Tibial artery (tissue), 4 donors: ENCODE measurements at places on chromosomes 7 and 10.
A peak's percentile ranks its signal among the peaks of the same experiment; 100 is the strongest.

- DNase-seq = no peak
These were observed 193.8 kb upstream of the KLF6 start for GRCh38 chr10:3978761-3979160.

- no peak for DNase-seq
These were observed 1.4 kb downstream of the FZD1 start for GRCh38 chr7:91265693-91266066.

DNA sequence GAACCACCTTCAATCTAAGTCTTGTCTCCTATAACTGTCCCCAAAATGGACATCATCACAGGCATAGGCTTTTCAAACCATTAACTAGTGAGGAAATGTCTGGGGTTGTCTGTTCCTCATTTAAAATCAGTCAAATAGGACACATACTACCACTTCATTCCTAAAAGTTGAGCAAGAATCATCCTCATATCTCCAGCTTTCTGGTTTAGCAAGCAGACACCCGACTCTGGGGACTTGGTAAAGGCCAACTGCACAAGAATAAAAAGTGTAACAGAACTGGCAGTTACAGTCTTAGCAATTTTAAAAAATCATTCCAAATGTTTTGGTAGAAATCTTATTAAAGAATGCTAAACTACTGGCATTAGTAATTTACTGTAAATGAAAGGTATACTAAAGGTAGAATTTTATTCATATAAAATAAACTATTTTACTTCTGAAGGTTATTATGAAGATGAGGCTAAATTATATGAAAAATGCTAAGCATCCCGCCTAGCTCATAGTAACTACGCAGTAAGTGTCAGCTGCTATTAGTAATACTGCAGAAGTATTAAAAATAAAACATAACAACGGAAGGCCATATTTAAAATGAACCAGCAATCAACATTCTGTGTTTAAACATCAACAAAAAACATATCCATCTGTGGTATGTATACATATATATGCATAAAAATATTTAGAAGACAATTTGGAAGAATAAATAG is 60.8 kb downstream of the ZNF438 start:
- no peak for DNase-seq

DNA sequence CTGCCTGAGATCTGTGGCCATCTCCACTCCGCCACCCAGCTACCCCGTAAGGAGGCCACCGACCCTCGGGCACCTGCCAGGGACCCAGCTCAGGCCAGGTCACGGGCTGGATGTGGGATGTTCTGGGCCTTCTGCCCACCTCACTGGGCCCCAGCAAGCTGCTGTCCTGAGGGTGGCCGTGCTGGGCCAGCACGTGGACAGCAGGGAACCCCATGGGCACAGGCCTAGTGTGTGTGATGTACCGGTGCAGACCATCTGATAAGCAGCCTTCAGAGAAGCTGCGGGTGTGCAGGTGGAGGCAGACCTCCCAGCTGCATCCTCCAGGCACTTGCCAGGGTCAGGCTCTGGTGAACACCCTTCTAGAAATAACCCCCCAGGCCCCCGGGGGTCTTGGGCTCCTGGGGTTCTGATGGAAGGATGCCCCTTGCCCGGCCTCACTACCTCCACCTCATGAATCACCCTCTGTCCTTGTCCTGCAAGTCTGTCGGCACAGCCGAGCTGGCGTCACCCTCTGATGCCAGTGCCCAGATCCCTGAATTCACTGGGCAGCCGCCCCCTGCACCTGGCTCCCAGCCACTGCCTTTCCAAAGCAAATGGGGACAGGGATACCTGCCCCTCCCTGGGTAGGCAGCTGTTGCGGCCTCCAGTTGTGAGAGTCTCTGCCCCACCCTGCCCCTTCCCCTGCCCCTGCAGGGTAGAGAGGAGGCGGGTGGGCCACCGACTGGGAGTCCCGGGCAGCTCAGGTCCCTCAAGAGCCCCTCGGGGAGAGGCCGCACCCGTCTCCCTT is 139.8 kb downstream of the FAM53B start:
- DNase-seq = no peak

DNA sequence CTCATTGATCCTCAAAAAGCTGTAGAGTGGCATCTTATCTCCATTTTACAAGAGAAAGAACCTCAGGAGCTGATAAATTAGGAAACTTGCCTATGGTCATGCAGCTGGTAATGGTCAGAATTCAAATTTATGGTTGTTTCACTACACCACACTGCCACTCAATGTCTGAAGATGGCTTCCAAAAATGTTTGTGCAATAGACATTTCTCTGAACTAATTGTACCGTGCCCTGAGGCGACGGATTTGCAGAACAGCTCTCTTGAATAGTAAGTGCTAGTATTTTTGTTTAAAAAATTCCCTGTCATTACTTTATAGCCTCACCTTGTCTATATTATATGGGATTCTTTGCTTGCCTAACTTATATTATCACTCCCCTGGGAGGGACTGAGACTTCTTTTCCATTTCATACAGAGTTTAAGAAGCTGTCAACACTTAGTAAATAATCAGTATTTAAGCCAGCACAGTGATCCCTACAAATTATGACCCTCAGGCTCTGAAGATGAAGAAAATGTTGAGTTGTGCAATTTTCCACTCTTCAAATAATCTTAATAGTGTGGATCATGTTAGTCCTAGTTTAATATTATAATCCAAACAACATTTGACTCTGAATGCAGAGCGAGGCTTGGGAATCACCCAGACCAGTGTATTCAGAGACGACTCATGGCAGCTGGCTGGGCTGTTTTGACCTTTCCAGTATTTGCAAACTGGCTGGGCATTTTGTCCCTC is 346.6 kb downstream of the PTEN start:
- DNase-seq = no peak

DNA sequence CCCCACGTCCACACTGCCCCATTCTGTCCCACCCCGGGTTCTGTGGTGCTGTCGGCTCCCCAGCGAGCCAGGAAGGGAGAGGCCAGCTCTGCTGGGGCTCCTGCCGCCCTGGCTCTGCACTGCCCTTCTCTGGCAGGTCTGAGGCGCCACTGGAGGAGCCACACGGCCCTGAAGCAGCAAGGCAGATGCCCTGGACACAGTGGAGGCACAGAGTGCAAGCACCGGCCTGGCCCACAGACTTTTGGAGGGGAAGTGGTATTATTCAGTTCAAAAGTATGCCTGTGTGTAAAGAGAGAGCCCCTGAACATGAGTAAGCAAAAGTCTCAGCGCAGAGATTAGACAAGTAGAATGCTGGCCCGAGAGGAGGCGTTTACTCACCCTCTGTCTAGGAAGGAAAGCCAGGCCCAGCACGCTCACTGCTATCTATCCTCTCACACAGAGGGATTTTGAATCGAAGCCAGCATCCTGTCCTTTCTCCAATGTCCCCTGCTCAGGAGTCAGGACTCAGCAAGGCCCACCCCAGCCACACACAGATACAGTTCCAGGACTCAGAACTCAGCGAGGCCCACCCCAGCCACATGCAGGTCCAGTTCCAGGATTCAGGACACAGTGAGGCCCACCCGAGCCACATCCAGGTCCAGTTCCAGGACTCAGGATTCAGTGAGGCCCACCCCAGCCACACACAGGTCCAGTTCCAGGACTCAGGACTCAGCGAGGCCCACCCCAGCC is 115.0 kb downstream of the EGFR start:
- peak; percentile 50 for DNase-seq

GRCh38 chr10:124002391-124003069 is 90.9 kb downstream of the CHST15 start:
- no peak for DNase-seq

DNA sequence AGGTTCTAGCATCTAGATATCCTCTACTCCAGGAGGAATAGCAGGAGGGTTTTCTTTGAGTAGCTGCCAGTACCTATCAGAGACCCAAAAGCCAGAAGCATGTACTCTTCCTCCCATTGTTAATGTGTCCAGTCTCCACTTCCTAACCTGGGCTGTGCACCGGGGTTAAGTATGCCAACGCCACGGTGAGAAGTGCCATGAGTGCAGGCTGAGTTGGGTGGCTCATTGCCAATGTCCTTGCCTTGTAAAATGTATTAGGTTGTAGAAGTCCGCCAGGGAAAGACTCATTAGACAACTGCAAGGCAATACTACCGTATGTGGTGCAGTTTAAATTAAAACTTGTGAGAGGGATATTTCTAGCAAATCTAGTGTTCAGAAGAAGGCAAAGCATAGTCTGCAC is 55.0 kb upstream of the PRR15 start:
- DNase-seq = no peak

- DNase-seq = no peak
These were observed 268.3 kb downstream of the GRID1 start for GRCh38 chr10:86098187-86098881.

- peak; percentile 66 for DNase-seq
These were observed 28.5 kb downstream of the GET4 start for GRCh38 chr7:904847-905246.

GRCh38 chr7:84783141-84783778 is 403.6 kb downstream of the SEMA3D start:
- DNase-seq = no peak

DNA sequence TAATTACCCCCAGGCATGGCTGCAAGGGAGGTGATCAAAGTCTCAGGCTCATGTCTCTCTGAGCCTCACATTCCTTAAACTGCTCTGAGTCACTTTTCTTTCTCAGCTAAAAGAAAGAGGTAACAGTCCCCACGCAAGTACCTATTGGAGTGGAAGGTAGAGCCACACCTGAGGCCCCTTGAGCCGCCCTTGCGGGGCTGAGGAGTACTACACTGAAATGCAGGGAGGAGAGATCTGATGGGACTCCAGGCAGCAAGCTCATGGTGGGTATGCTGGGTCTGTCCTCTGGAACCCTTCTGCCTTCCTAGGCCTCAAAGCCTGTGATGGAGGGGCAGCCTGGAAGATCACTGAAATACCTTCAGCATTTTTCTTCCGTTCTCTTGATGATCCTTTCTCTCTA is 960.0 kb downstream of the DNAJB9 start:
- DNase-seq = no peak

- no peak for DNase-seq
These were observed 1014.7 kb downstream of the NRG3 start for GRCh38 chr10:82889728-82890127.

DNA sequence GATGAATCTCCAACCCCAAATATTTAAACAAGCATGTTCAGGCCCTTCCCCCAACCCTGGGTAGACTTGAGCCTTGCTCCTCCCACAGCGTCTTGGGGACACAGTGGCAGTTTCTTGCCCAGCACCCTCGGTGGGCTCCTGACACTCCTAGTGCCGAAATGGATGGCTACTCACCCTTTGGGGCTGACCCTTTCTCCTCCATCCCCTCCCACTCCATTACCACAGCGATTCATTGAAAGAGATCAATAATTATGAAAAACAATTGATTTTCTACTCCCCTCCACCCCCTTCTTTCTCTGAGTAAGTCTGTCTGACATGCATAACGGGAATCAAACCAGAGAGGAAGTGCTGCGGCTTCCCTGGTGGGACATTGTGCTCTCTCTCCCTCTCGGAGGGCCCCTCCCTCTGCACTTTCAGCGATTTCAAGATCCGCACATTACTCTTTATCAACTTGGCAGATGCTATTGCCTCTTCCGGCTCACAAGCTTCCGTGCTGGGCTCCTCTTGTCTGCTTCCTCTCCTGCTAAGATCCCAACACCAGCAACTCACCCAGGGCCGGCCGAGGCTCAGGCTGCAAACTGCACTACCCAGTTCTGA is 79.0 kb upstream of the PLXNA4 start:
- peak; percentile 76 for DNase-seq

GRCh38 chr10:78313636-78314035 is 280.0 kb downstream of the RPS24 start:
- no peak for DNase-seq

DNA sequence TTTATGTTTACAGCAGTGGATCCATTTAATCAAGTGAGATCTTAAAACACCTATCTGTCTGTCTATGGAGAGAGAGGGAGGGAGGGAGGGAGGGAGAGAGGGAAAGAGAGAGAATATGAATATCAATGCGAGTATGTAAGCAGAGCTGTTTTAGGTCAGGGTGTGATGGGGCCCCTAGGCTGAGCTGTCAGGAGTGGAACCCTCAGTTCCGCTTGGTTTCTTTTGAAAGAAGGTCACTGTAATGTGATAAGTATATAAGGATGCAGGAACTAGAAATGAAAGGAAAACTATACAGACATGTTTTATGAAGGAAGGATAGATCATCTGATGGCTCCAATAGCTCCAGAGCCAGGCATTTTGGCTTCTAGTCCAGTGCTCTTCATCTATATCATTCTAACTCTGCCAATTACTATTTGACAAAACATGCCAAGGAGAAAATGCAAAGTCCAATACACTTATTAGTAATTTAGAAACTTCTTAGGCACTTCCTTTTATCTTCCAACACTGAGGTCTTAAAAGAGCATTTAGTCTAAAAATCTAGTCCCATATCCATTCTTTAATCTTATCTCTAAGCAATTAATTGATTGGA is 70.3 kb downstream of the NRCAM start:
- no peak for DNase-seq

DNA sequence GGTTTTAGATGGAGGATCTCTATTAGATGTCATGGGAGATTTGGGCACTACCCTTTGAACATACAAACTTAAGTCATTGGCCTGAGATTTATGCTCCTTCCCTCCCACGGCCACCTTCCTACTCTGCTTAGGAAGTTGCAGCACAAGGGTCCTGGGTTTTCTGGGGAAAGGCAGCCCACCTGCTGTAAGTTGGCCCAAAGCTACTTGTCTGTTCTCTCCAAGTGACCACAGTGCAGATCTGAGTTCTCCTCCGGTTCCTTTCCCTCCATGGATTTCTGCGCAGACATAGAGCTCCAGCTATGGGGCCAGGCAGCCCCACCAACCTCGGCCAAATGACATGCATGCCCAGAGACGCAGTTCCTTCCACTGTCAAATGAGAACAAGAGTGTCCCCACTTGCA is 12.8 kb upstream of the C10orf53 start:
- DNase-seq = no peak

GRCh38 chr7:148590471-148590870 is at the start of gene C7orf33:
Gene C7orf33, plus strand, starts transcription at chr7:148590766. Its CDS starts 160 bp downstream, at chr7:148590926.
- no peak for DNase-seq

- DNase-seq = no peak
These were observed 30.2 kb upstream of the ARHGAP12 start for GRCh38 chr10:31958856-31959255.

DNA sequence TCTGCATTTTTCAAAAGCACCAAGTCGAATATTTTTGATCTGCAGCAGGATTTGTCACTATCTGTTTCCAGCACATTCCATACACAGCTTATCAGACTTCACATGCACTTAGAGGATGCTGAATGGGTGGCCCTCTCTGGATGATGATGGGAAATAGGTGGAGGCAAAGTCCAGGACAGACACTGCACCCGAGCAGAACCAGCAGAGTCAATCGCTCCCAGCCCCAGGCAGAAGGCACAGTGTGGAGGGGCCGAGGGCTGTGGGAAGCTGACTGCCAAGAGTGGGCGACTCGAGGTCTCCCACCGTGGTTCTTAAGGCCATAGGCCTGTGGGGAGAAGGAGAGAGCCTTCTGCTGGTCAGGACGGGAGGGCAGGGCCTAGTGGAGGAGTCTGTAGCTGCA is 490.2 kb upstream of the MGMT start:
- no peak for DNase-seq

DNA sequence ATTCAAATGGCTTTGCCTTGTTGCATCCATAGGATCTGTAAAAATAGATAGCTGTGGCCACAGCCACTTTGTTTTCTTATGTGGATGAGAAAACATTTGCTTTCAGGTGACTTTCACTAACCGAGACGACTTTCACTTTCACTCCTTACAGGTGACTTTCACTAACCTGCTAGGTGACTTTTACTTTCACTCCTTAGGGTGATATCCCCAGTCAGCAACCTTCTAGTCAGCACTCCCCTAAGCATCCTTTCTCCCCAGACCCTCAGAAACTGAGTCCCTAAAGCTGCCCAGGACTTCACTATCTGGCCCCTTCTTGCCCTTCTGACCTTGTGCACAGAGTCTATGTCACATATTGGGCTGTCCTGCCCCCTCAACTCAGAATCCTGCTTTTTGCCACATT is 177.5 kb downstream of the RELN start:
- DNase-seq = no peak
